Upper lobe of right lung (tissue), 1 donor: ENCODE measurements at places on chromosomes 13 and 19.

DNA sequence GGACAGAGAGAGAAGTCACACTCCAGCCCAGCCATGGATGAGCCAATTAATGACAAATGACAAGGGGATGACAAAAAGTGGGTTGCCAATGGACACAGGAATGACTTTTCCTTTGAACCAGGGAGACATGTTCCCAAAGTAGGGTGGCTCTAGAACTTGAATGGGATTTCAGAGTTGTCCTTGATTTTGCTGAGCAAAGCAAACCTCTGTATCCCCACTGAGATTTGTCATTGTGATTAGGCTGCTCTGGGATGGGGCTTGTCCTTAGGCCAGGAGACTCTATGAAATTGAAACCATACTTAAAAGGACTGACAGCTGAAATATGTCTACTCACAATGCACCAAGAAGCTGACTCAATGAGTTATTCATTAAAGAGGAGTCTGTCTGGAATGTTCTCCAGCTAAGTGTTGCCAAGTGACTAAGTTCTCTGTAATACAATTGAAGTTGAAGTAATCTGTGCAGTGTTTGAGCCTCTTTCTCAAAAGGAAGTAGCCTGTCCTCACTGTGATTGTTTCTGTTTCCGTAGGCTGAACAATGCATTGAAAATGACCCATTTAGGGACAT, 69.0 kb upstream of the PCDH9 start:
- no peaks in the 10 kb centered on the region for H3K4me1 ChIP-seq
- no peaks in the 10 kb centered on the region for H3K27me3 ChIP-seq
- H3K4me3 ChIP-seq = no peak overlapping the region
- no peak for DNase-seq
- H3K27ac ChIP-seq = no peak overlapping the region

GRCh38 chr13:69287050-69287698, 820.5 kb upstream of the ATXN8OS start:
- H3K27ac ChIP-seq = no peak overlapping the region
- H3K27me3 ChIP-seq = no peaks in the 10 kb centered on the region
- DNase-seq = no peak
- no peaks in the 10 kb centered on the region for H3K4me1 ChIP-seq

GRCh38 chr13:96662036-96662435, 332.2 kb downstream of the OXGR1 start:
- H3K4me3 ChIP-seq = no peak overlapping the region
- no peaks in the 10 kb centered on the region for H3K4me1 ChIP-seq
- no peak for DNase-seq
- no peaks in the 10 kb centered on the region for H3K36me3 ChIP-seq
- no peaks in the 10 kb centered on the region for H3K27me3 ChIP-seq
- H3K27ac ChIP-seq = no peak overlapping the region

DNA sequence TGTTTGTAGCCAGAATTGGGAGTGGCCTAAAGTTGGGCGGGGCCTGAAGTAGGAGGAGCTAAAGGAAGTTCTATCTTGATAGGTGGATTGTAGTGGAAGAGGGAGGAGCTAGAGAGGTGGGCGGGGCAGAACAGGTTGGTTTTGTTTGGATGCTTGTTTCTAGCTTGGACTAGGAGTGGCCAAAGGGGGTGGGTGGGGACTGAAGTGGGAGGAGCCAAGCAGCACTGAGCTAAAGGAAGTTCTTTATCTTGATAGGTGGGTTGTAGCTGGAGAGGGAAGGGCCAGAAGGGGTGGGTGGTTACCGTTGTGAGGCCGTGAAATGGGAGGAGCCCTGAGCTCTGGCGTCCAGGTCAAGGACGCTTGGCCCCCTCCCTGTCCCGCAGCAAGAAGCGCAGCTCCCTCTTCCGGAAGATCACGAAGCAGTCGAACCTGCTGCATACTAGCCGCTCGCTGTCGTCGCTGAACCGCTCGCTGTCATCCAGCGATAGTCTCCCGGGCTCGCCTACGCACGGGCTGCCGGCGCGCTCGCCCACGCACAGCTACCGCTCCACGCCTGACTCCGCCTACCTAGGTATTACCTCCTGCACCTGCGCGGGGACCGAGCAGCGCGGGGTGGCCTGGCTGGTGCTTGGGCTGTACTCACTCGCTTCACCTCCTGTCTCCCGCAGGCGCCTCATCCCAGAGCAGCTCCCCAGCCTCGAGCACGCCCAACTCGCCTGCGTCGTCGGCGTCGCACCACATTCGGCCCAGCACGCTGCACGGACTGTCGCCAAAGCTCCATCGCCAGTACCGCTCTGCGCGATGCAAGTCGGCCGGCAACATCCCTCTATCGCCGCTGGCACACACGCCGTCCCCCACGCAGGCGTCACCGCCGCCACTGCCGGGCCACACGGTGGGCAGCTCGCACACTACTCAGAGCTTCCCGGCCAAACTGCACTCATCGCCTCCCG, 8.0 kb downstream of the DNASE2 start:
- peaks cover 17% of the 10 kb centered on the region for H3K36me3 ChIP-seq
- no peaks in the 10 kb centered on the region for H3K27me3 ChIP-seq
- peak; percentile 82 for DNase-seq
- no peak overlapping the region for H3K27ac ChIP-seq

- peaks cover 98% of the 10 kb centered on the region for H3K36me3 ChIP-seq
- no peak overlapping the region for H3K27ac ChIP-seq
- peak; percentile 52 for DNase-seq
- peaks cover 28% of the 10 kb centered on the region for H3K4me1 ChIP-seq
- H3K27me3 ChIP-seq = no peaks in the 10 kb centered on the region
- no peak overlapping the region for H3K4me3 ChIP-seq
These were observed 8.3 kb upstream of the PRKD2 start for GRCh38 chr19:46725036-46725820.

DNA sequence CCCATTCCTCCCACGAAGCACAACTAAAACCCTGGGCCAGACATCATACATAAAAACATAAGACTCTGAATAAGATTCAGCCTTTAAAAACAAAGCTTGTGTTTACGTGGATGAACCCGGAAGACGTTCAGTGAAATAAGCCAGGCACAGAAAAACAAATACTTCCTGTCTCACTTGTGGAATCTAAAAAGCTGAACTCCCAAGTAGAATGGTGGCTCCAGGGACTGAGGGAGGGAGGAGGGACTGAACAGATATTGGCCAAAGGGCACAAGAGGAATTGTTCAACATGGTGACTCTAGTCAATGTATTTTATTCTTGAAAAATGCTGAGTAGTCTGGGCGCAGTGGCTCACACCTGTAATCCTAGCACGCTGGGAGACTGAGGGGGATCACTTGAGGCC, 35.7 kb upstream of the TPM4 start:
- no peaks in the 10 kb centered on the region for H3K27me3 ChIP-seq
- H3K4me3 ChIP-seq = no peak overlapping the region
- no peaks in the 10 kb centered on the region for H3K36me3 ChIP-seq
- H3K4me1 ChIP-seq = peaks cover 10% of the 10 kb centered on the region

DNA sequence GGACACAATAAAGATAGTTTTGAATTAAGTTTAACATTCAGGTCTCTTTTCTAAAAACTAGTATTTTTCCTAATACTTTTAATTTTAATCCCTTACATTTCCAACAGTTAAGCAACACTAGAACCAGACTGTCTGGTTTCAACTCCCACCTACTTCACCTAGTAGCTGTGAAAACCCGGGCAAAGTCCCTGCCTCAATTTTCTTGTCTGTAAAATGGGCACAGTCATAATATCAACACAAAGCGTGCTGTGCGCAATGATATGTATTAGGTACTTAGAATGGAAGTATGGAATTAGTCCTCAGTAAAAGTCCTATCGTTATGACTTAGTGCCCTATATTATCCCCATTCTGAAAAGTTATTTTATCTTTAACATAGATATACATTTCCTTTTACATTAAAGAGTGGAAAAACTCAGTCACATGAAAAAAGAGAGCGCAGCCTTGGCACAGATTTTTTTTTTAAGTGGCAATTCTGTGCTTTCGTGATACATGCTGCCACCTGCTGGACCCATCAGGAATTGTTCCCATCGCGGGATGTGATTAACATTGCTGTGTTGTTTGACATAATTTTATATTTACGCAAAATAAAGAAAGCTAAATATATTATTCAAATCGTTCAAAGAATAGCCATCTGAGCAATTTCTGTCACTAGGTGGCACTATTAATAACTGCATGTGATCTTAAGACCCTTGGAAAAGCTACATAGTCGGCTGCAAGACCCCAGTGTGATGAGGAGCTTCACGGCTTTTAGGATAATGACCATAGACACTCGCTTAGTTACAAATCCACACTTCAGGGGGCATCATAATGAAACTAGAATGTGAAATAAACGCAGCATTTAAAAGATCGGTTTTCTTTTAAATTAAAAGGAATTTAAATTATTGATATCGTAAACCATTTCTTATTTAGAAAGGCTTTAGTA, 59.9 kb downstream of the LIG4 start:
- no peaks in the 10 kb centered on the region for H3K27me3 ChIP-seq
- no peak overlapping the region for H3K27ac ChIP-seq
- H3K4me1 ChIP-seq = no peaks in the 10 kb centered on the region
- peak; percentile 69 for DNase-seq
- H3K36me3 ChIP-seq = no peaks in the 10 kb centered on the region

- no peaks in the 10 kb centered on the region for H3K36me3 ChIP-seq
- H3K27ac ChIP-seq = no peak overlapping the region
These were observed 429.9 kb downstream of the SPRY2 start for GRCh38 chr13:79910875-79911540.

DNA sequence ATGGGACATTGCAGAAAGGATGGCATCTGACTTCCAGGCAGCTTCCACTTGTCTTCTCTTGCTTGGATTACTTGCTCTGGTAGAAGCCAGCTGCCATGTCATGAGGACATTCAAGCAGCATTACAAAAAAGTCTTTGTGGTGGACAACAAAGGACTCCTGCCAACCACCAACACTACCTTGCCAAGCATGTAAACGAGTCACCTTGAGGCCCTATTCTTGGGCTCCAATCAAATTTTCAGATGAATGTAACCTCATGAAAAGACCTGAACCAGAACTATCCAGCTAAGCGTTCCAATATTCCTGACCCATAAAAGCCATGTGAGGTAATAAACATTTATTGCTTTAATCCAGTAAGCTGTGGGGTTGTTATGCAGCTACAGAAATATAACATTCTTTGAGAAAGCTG, 12.5 kb downstream of the PROSER1 start:
- no peak for DNase-seq
- H3K27me3 ChIP-seq = no peaks in the 10 kb centered on the region
- H3K36me3 ChIP-seq = peaks cover 77% of the 10 kb centered on the region
- no peak overlapping the region for H3K4me3 ChIP-seq
- peaks cover 10% of the 10 kb centered on the region for H3K4me1 ChIP-seq
- no peak overlapping the region for H3K27ac ChIP-seq

DNA sequence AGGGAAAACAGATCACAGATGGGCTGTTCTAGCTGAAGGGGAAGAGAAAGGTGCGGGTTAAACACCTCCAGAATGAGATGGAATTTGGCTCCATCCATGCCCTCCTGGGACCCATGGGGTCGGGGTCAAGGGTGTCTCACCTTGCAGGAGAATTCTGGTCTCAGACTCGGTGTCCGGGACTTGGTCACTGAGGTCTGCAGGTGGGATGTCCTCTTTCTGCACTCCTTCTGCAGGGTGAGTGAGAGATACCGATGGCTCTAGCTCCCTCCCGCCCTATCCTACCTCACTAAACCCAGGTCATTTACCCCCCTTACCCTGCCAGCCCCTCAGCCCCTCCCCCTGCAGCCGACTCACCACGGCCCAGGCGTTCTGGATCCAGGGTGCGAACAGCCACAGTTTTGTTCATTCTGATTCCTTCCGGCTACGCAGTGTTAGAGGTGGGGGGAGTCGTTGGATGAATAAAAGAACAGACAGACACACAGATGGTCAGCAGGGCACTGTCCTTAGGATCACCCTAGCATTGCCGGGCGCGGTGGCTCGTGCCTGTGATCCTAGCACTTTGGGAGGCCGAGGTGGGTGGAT, 24.1 kb downstream of the C3 start:
- H3K27me3 ChIP-seq = no peaks in the 10 kb centered on the region
- no peak overlapping the region for H3K4me3 ChIP-seq
- H3K4me1 ChIP-seq = no peaks in the 10 kb centered on the region
- DNase-seq = no peak
- H3K27ac ChIP-seq = no peak overlapping the region
- peaks cover 57% of the 10 kb centered on the region for H3K36me3 ChIP-seq

- H3K36me3 ChIP-seq = peaks cover 18% of the 10 kb centered on the region
- peak overlapping the region; percentile 91 for H3K27ac ChIP-seq
- peak; percentile 86 for DNase-seq
- no peaks in the 10 kb centered on the region for H3K27me3 ChIP-seq
- peaks cover 12% of the 10 kb centered on the region for H3K4me1 ChIP-seq
- H3K4me3 ChIP-seq = peak overlapping the region; percentile 72
These were observed 306 bp downstream of the ZNF540 start for GRCh38 chr19:37594982-37595382.

DNA sequence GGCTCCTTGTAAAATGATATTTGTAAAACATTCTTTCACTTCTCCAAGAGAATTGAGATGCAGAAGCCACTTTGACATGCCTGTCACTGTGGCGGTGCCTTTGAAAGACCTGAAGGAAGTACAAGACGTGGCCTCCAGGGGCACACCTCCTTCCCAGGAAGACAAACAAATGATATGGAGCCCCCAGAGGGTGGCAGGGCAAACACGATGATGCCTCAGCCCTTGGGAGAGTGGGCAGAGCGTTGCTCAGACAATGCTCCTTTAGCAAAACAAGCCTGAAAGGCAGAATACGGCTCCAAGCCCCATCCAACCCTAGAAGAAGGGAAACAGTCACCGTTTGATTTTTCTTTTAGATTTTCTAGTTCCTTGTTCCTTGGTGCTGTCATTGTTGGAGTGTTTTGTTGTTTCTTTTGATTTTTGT, 9.2 kb upstream of the ATP12A start:
- no peaks in the 10 kb centered on the region for H3K27me3 ChIP-seq
- peaks cover 12% of the 10 kb centered on the region for H3K4me1 ChIP-seq
- no peak overlapping the region for H3K4me3 ChIP-seq
- no peaks in the 10 kb centered on the region for H3K36me3 ChIP-seq
- no peak overlapping the region for H3K27ac ChIP-seq
- DNase-seq = no peak

DNA sequence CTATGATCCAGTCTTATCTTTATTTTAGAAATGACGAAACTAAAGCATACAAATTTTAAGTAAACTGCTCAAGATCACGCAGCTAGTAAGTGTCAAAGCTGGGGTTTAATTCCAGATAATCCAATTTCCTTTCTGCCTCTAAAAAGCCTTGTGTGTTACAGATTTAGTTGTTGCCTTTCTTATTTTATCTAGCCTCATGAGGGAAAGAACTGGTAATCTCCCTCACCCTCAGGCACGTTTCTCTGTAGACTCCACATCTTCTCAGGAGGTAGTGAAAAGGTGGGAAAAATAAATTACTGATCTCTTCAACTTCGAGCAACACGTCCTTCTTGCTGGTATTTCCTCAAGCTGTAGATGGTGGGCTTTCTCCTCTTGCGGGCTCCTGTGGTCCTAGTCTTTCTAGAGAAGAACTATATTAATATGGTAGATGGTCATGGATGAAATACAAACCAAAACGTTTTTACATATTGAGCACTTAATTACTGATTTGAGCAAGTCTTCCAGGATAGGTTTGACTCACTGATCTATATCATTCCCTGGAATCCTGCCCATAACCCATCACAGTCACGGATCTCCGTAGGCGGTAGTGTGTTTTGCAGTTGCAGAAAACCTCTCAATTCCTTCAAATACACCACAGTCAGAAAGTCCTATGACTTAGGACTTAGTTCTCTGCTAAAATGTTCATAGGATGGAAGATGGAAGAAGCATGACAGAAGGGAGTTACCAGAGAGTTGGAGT, 519.5 kb downstream of the DCT start:
- no peak for DNase-seq
- no peaks in the 10 kb centered on the region for H3K4me1 ChIP-seq
- H3K27ac ChIP-seq = no peak overlapping the region
- no peaks in the 10 kb centered on the region for H3K36me3 ChIP-seq
- no peak overlapping the region for H3K4me3 ChIP-seq
- no peaks in the 10 kb centered on the region for H3K27me3 ChIP-seq
